ENCODE measurements at places on chromosomes 7 and 10. TPM values are rescaled to one million over a fixed set of nuclear protein-coding genes. Genes with fewer than 3 reads are reported as not detected.

Gene UCMA
- not detected for total RNA-seq

Gene ATP6V0A4
- total RNA-seq: 0.89 TPM

Gene SYNPO2L
- not detected for total RNA-seq

Gene TMEM196
- total RNA-seq: 0.68 TPM

Gene RBAK
- 15.5 TPM for total RNA-seq

Gene SLC26A5
- not detected for total RNA-seq

Gene CCDC172
- not detected for total RNA-seq

Gene PCBD1
- total RNA-seq: 84.1 TPM

Gene SPDYE1
- total RNA-seq: not detected

Gene NPY4R2
- total RNA-seq: not detected

All from type B pancreatic cell (in vitro differentiated cells).